ENCODE measurements at places on chromosomes 6 and 20.
A peak's percentile ranks its signal among the peaks of the same experiment; 100 is the strongest.

DNA sequence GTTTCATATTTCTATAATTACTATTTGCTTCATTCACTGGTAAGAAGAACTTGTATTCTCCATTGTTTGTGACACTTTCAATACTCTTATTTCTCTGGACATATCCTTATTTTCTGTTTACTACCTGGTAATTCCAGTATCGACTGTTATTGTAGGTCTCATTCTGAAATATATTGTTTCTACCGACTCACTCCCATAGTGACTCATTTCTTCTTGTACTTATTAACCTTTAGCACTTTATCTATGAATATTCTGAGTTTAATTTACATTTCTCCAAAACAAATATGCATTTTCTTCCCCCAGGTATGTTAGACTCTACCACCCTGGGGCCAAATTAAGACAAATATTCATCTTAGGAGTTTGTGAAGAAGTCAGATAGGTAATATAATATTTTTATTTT is 164.5 kb upstream of the BTBD3 start:
- no peak for DNase-seq

- no peak for DNase-seq
These were observed 4.8 kb upstream of the TMEM14A start for GRCh38 chr6:52666071-52666470.

GRCh38 chr6:7594579-7595125 is 4.7 kb downstream of the SNRNP48 start:
- DNase-seq, result no peak

- peak; percentile 88 for DNase-seq
These were observed 126.0 kb upstream of the SLC2A12 start for GRCh38 chr6:134178161-134179044.

DNA sequence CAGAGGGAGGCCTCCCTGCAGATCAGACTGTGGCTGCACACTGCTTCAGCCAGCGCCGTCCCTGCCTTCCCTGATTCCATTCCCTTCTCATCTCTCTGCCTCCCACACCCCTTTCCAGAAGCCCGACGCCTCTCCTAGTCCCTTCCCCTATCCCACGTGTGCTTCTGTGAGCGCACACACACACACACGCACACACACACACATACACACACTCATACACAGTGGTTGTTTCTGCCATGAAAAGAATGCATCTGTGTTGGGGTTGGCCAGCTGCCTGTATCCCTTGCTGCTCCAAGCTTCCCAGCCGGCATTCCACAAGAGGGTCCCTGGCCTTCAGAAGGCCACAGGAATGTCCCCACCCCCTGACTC is 51.7 kb downstream of the MOCS1 start:
- peak; percentile 65 for DNase-seq

GRCh38 chr6:104506429-104506828 is 353.3 kb downstream of the HACE1 start:
- DNase-seq, result no peak

- no peak for DNase-seq
These were observed 58.2 kb upstream of the SYNDIG1 start for GRCh38 chr20:24411003-24411833.
